MG63 (cell line): ENCODE measurements at places on chromosomes 1 and 21. TPM values are rescaled to one million over a fixed set of nuclear protein-coding genes. Genes with fewer than 3 reads are reported as not detected.

DNA sequence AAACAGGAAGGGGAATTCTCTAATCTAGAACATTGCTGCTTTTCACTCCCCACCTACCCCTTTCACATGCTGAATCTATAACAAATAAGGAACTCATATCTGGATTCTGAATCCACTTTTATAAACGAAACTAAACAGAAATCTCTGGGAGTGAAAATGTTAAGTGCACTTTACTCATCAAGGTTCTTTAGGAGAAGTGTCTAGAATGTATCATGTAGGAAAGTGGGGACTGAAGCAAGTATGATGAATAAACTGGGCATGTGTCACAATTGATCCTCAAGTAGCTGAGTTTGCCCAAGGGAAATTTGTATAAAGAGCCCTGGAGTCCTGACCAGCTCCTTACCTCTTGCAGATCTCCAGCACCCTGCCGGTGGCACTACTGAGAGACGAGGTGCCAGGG, 19.8 kb downstream of the AVPR1B start:
- no peak for DNase-seq

Gene RAB7B
- 17.5 and 25.7 TPM in 2 replicates for total RNA-seq

Gene KRTAP22-2
- not detected in 2 replicates for total RNA-seq

GRCh38 chr1:2446394-2446793, 29.7 kb upstream of the PLCH2 start:
- DNase-seq: no peak
